ENCODE measurements at places on chromosomes 3 and 15.

GRCh38 chr3:20914310-20914709 lies 728.3 kb upstream of the SGO1 start:
- DNase-seq, result no peak

GRCh38 chr3:172591876-172592771 lies 68.9 kb upstream of the TNFSF10 start:
- peak; percentile 73 for DNase-seq

DNA sequence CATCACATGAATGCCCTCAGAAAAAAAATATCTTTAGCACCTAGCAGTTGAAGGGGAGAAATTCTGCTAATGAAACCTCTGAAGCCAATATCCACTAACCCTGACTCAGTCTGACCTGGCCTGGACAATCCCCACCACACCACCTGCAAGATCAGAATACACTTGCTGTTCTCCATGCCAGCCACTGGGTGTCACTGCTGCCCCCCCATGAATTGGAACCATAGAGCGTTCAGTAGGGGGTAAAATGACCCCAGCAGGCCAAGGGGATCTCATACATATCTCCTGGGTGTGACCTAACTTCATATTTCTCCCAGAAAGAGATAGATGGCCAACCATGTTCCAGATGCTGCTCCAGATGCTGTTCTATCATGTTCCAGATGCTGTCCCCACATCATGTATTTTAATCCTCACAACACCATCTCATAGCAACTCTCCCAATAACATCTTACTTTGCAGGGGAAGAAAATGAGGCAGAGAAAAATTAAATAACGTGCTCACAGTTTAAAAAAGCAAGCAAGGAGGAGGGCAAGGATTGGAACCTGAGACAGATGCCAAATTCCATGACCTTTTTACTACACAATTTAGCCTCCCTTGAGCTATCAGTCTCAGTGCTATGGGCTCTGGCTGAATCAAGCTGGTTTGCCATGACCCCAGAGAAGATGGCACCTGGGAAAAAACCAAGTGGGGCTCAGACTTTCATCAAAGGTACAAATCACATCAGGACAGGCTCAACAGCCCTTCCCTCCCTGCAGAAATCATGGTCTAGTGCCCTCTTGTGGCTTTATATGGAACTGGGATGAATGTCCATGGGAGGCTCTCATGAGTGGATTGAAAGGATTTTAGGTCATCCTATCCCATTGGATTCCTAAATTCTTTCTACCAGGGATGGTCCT lies 12.4 kb downstream of the NTRK3 start:
- DNase-seq, result no peak

DNA sequence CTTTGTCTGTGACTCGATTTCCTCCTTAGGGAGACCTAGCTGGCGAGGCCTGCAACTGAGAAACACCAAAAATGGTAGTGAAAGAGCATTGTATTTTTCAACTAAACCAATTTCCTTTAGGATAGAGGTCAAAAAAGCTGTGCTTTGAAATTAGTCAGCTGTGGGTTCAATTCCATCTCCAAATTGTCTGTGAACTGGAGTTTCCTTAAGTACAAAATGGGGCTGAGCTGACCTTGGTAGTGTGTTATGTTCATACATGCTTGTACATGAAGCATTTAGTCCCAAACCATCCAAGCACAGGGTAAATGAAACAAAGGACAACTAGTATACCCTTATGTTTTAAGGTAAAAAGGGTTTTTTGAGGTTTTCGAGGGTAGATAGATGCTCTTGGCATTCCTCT lies 99.3 kb downstream of the RARB start:
- no peak for DNase-seq

DNA sequence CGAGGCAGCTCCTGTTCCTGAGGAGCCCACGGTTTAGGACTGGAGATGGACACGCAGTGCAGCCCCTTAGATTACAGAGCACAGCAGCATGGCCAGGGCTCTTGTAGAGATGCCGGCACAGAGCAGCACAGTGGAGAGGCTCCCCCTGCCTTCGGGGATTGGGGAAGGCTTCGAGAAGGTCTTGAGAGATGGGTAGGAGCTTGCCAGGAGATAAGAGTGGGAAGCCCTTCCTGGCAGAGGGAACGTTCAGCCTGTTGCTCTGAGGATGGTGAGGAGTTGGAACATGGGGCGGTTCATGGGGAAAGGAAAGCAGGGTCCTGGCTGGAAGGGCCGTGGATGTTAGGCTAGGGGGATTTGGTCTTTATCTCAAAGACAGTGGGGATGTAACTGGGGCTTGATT lies 10.0 kb downstream of the EPB42 start:
- no peak for DNase-seq
